ENCODE measurements at places on chromosomes 12 and 14.

GRCh38 chr12:50728841-50729240 is 35.1 kb upstream of the ATF1 start:
- no peak for DNase-seq

DNA sequence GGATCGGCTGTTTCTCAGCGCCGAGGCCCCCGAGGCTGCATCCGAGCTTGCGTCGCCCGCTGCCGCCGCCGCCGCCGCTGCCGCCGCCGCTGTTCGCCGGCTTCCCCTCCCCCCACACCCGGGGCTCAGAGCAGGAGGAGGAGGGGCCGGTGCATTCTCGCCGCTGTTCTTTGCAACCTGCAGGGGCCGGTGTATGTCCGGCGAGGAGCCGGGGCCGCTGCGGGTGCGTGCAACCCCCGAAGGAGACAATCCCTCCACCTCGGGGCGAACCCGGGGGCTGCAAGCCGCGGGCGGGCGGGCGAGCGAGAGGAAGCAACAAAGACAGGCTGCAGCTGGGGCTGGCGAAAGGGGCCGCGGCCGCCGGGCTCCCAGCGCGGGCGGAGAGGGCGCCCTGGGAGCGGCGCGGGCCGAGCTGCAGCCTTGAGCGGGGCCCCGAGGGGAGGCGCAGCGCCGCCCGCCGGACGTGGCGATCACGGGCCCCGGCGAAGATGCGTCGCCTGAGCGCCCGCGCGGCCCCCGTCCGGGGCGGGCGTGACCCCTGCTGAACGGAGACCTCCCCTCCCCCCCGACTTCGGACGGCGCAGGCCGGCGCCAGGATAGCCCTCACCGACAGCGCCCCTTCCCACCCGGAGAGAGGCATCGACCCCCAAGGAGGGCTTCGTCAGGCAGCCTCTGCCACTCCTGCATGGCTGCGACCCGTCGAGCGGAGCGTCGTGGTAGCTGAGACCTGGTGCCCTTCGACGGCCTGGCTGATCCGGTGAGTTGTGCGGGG is 702 bp downstream of the FAM222A start:
- DNase-seq: no peak

- no peak for DNase-seq
Observed at GRCh38 chr14:69986336-69986735, 107.1 kb downstream of the SMOC1 start.

DNA sequence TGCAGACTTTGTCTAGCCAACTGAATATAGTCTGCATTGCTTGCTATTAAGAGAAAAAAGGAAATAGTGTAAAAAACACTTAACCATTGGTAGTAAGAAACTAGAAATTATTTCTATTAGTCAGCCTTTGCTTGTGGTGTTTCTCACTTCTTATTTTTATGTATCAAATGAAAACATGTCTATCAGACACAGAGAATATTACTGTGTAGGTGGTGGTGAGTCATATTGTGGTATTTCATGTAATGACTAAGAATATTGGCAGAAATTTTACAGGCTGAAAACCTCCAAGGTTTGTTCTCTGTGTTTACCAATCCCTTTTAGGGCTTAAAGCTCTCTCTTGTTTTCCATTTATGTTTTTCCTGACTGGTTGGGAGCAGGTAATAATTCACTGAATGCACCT is 87.2 kb downstream of the DAAM1 start:
- no peak for DNase-seq

GRCh38 chr12:130966443-130967030 is 12.8 kb downstream of the ADGRD1 start:
- DNase-seq: no peak

DNA sequence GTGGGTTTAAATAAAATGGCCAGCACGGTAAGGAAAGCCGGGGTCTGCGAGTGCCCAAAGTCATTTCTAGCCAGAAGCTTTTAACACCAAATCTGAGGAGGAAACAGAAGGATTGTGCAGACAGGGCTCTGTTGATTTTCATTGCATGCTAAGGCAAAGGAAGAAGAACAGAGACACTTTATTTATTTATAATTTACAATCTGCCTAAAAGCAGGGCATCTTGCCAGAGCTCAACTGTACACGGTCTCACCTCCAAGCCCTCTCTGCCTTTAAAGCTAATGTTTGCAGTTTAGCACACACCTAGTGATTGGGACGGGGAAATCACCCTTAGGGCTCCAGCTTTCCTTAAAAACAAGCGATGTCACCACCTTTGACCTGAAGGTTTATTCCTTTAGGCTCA is 4.0 kb downstream of the KCNA5 start:
- no peak for DNase-seq

GRCh38 chr12:127685491-127685890 is 581.5 kb upstream of the TMEM132C start:
- no peak for DNase-seq

DNA sequence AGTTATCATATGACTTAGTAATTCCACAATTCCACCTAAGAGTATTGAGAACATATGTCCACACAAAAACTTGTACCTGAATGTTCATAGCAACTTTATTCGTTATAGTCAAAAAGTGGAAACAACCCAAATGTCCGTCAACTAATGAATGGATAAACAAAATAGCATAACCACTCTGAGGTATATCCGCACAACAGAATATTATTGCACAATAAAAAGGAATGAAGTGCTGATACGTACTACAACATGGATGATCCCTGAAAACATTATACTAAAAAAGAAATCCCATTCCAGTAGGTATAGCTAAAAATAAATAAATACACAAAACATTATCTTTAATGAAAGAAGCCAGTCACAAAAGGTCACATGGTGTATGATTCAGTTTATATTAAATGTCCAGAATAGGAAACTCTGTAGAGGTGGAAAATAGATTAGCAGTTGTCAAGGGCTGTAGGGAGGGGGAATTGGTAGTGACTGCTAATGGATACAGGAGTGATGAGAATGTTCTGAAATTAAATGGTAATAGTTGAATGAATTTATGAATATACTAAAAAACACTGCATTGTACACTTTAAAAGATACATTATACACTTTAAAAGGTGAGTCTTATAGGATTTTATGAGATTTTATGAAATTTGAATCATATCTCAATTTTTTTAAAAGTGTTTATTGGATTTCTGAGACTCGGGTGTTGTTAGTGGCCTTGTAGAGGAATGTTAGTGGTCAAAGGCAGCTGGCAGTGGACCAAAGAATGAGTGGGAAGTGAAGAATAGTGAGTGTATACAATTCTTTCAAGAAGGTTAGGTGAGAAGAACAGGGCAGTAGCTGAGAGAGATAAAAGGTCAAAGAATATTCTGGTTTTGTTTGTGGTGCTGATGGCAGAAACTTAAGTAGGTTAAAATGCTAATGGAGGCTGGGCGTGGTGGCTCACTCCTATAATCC is 36.3 kb upstream of the BAZ1A start:
- DNase-seq: no peak

GRCh38 chr12:95574799-95575452 is 23.6 kb upstream of the USP44 start:
- DNase-seq: no peak

DNA sequence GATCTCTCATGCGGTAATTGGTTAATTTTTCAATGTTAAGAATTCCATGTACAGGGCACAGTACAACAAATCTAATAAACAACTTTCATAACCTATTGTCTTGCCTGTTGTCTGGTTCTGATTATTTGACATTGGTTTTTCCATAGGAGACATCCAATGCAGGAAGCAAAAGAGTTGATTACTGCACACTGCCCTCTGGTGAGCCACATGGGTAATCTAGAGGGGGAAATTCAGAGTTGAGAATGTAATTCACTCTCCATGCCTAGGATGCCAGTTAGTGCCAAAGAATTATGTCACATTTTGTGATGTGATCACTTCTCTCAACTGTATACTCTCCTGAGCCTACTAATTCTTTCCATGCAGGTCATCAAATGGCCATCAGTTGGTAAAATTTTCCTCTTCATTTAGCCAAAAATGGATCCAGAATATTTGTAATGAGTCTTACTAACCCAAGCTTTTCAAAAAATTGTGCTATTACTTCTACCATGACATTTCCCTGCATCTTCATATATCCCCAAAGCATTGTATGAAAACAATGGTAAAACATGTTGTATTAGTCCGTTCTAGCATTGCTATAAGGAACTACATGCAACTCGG is 17.7 kb upstream of the CCDC91 start:
- peak; percentile 34 for DNase-seq

DNA sequence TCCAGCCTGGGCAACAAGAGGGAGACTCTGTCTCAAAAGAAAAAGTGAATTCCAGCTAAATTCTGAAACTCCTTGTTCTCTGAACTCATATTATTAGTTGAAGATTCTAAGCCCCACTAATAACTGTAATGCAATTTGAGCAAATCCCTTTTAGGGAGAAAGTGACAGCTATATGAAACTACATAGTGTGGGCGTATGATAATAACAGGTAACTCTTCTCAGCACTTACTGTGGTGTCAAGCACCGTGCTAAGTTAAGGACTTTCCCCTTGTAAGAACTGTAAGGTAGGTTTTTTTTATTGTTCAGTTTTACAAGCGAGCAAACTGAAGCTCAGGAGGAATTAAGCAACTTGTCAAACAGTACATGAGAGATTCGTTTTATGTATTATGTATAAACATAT is 5.4 kb downstream of the ANKRD13A start:
- DNase-seq: no peak

GRCh38 chr12:41486718-41487117 is 298.6 kb downstream of the PDZRN4 start:
- DNase-seq: no peak

DNA sequence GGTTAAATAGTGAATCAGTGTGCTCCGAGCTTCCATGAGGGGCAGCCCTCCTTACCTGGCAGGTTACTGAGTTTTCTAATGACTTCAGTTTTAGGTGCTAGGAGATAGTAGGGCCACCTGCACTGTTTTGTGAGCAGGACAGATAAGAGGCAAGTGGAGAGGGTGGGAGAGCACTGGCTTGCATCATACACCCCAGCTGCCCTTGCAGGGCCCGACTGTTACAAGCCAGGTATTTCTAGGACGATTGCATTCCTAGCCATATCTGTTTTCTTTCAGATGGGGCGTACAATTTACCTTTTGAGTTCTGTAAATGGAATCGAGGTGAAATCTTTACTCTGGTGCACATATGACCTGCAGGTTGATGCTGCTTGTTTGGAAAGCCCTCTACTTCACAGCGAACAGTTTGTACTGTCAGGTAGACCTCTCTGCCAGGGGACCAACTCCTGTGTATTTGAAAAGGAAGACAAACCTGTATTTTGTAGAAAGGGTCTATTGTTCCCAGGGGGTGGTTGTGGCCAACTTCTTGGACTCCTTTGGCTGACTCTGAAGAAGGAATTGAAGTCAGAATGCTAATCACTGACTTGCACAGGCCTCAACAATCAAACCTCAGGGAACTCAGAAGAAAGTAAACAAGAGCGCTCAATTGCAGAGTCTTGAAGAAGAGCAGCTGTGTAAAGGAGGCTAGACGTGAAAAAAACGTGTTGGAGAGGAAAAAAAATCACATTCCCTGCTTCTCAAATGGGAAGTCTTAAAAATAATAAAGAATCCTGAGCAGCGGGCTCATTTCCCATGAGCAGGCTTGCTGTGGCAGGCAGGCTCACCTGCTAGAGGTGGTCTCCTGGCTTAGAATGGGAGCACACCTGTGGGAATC is 57.3 kb downstream of the ETV6 start:
- DNase-seq: no peak

DNA sequence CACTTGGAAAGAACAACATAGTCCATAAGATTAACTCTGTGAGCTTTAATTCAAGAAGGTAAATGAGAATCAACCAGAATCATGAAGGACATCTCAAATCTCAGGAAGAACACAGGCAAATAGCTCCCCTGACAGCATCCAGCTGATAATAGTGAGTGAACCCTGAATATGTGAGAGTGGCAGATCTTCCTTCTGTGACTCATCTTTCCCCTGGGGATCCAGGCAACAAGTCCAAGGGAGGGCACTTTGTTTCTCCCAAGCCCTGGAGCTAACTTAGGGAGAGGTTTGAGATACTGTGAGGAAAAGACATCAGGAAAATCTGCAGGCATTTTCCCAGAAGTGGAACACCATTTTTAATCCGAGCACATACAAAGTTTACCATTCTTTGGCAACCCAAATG is 763.9 kb upstream of the MGAT4C start:
- DNase-seq: no peak

- DNase-seq: peak; percentile 61
Observed at GRCh38 chr14:106436310-106436905, 910.0 kb downstream of the TMEM121 start.

GRCh38 chr14:49036984-49037516 is 549.1 kb downstream of the RPS29 start:
- DNase-seq: no peak

DNA sequence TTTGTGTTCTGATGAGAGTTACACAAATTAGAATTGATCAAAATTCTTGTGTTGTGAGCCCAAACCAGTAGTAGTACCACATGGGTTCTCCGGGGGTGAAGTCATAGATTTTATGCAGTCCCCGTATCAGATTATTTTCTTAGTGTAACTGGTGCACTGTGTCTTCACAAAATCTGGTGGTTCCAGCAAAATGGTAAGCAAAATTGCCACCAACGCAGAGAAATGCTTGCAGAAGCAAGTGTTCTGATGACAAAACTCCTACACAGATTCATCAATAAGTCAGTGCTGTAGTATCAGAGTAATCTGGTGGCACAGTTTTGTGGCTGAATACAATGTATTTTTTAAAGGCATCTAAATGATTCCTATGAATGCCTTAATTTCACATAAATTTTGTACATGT is 1.3 kb upstream of the CACNA2D4 start:
- no peak for DNase-seq

- no peak for DNase-seq
Observed at GRCh38 chr12:28939427-28939826, 209.7 kb upstream of the FAR2 start.

- DNase-seq: no peak
Observed at GRCh38 chr12:123064366-123064765, 83.9 kb downstream of the ARL6IP4 start.

DNA sequence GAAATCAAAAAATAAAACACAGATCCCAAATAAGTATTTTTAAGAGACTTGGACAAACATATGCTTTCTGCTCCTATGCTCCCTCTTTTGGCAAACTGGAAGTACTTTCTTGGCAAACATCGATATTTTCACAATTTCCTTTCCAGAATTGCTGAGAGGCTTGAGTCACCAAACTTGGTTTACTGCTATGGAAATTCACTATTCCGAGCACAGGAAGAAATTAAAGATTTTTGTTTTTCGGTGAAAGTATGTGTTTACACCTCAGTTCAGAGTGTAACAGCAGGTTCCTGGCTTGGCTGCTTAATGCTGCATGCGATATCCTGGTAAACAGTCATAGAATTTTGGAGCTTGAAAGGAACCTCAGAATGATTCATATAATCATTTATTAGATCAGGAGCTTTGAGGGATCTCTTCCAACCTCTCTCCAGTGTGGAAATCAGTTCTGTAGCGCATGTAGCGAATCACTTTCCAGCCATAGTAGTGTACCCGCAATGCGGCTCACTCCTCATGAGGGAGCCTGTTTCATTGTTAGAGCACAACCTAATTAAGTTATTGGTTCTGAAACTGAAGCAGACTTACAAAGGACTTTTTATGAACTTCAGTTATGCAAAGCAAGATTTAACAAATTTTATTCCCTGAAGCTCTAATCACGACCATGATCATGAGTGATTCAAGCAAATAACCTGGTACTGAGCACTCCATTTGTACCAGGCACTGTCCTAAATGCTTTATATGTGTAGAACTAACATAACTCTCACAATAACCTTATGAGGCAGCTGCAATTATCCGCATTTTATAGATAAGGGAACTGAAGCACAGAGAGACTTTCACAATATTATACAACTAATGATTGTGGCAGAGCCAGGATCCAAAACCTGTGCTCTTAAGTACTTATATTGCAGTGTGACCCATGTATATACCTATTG is 56.4 kb upstream of the ATP2A2 start:
- no peak for DNase-seq

Data from NCI-H774 (cell line).